Activated naive CD4-positive, alpha-beta T cell treated with anti-CD3 and anti-CD28 coated beads, Interleukin-2, amount 50 U/mL, for 72 hours (primary cell): ENCODE measurements at places on chromosomes 5 and 9.

- no peak for DNase-seq
Measured at GRCh38 chr9:71223953-71224538, 102.6 kb upstream of the TRPM3 start.

DNA sequence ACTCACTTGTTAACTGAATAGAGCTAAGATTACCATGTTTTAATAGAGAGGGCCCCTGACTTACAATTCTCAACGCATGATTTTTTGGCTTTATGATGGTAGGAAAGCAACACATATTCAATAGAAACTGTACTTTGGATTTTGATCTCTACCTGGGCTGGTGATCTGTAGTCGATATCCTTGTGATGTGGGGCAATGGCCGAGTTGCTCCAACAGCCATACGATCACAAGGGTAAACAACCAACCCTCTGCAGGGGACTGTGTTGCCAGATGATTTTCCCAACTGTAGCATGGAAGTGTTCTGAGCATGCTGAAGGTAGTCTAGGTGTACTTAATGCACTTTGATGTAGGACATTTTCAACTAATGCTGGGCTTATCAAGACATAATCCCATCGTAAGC, 36.5 kb downstream of the NSUN2 start:
- DNase-seq = no peak

DNA sequence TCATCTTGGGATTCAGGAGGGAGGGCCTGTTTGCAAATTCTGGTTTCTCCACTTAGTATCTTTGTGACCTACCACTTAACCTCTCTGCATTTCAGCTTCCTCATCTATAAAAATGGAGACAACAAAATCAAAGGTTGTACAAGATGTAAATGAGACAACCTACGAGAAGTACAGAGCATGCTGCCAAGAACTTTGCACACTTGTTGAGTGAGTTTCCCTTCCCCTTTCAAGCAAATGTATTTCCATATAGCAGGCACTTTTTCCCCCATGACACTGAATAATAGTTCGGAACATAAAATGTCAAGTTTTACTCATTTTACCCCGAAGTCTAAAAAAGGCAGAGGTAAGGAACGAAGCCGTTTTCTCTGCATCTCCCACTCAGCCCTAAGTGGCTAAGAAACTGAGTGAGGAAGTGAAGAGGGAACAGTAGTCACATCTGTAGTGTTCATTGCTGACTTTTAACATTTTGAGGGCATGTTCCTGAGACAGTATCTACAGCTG, 159.0 kb downstream of the TLE1 start:
- DNase-seq = no peak

DNA sequence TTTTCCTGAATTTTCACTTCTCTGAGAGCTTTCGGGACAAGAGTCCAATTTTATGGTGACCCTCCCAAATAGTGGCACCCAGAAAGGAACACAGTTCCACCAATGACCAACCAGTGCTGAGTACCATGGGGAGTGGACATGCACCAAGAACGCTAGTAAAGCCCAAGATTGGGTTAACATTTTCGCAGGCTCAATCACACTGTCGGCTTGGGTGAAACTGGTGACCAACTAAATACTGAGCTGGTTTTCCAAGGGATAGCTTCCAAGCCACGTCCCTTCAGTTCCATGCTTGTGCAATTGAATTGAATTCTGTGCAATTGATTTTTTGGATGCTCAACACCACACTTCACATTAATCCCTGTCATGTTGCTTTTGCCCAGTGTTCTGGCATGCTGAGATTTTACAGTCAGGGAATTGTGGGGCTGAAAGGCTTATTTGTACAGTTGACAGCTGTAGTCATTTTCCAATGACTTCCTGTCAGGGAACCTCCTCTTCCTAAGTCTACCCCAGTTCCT, 37.6 kb upstream of the TRMT10B start:
- no peak for DNase-seq

DNA sequence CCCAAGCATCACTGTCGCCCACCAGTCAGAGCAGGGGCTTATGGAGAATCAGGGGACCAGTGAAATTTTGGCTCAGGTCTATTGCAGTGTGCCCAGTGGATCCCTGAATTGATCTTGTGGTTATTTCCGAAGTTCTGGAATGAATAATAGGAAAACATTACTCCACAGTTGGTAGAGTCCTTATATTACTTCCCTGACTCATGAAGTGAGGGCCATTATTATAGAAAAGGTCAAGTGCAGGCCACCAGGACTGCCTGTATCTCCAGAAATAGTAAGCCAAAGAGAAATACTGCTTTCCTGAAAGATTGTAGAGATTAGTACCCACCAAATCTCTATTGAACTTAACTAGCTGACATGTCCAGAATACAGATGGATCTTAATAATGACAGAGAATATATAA, 335.0 kb downstream of the NPR3 start:
- DNase-seq = no peak

- no peak for DNase-seq
Measured at GRCh38 chr5:54944364-54944763, 41.0 kb downstream of the ESM1 start.
